ENCODE measurements at places on chromosomes 6 and 20.

GRCh38 chr6:110530671-110531070, 54.3 kb upstream of the SLC22A16 start:
- DNase-seq: no peak

DNA sequence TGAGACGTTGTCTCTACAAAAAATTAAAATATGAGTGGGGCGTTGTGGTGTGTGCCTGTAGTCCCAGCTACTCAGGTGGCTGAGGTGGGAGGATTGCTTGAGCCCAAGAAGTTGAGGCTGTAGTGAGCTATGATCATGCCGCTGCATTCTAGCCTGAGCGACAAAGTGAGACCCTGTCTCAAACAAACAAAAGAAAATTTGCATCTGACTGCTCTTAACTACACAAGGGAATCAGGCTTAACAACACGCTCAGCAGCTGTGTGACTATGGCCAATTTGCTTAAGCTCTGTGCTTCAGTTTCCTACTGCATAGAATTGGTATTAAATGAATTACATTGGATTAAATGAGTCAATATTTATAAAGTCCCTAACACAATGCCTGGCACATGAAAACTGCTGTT, 24.3 kb upstream of the MRPS10 start:
- no peak for DNase-seq

DNA sequence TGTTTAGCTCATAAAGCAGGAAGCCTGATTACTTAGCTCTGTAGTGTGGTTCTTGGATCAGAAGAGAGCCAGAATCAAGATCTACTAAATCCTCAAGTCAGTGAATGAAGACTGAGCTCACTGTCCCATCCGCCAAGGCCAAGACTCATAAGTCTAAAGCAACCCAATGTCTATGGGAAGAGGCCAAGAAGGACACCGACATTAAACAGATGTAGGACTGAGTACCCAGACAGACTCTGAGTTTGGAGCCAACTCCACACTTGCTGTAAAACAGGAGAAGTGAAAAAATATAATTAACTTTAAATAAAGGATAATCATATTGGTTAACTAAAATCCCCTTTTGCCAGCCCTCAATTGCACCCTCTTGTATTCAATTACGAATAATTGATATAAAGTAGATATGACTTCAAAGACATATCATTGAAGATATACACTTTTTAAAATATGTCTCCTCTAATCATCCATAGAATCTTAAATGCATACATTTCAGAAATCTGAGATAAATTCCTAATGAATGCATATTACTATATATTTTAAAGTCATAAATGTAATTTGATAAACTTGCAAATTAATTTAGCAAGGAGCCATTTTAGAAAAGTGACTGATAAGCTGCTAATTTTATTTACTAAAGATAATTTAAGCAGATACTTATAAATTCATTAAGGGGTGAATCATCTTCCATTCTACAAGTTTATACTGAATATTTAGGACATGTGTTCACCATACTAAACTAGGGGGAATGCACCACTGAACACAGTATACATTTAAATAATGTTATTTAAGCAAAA, 617.0 kb upstream of the ARID1B start:
- no peak for DNase-seq

GRCh38 chr6:9623228-9623832, 791.5 kb downstream of the TFAP2A start:
- DNase-seq: no peak

GRCh38 chr6:122676146-122676545, 65.9 kb downstream of the PKIB start:
- no peak for DNase-seq

DNA sequence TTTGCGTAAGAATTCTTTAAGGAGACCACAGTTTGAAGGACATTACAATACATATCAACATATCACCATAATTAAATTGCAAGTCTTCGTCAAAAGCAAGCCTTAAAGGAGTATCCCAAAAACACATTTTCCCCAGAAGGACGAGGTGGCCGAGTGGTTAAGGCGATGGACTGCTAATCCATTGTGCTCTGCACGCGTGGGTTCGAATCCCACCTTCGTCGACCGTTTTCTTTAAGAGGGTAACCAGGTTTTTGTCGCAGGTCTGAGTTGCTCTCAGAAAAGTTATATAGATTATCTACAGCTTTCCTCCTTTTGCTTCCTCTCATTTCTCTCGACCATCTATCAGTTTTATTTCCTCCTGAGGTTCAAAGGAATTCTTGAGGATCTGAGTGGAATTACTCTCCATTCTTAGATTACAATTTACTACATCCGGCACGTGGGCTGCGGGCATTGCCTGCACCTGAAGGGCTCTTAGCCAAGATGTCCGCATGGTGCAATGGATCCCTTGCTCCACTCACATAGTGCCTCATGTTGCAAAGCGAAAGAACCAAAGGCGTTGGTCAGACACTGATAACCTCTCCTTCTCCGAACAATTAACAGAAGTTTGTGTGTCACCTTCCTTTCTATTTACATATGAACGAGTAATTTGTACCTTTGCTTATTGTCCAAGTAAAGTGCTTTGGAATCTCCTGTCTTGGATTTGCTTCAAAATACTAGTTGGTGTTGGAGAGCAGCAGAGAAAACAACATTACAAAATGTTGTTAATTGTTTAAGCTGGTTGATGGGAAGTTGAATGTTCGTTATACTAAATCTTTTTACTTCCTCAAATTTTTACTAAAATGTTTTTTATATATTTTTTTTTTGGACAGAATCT, 14.0 kb downstream of the POM121L2 start:
- DNase-seq: no peak

GRCh38 chr6:115838763-115839401, 221.8 kb downstream of the FRK start:
- no peak for DNase-seq

DNA sequence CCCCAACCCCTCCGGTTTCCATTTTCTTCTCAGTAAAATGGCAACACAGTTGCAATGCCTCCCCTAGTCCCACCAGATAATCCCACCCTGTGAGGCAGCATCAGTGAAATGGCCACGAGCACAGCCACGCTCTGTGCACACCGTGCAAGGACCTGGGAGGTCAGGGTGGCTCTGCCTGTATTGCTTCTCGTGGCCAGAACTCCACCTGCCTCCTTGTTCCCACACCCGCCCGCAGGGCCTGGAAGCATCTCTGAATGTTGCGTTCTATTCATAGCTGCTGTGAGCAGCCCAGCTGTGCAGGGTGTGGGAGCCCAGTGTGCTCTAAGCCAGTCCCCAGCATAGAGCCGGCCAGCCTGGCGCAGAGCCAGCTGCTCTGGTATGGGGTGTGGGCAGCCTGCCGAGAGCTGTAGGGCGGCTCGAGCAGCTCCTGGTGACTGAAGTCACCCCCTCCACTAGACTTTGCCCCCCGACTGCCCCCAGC, 161.1 kb downstream of the DLL1 start:
- DNase-seq: no peak

DNA sequence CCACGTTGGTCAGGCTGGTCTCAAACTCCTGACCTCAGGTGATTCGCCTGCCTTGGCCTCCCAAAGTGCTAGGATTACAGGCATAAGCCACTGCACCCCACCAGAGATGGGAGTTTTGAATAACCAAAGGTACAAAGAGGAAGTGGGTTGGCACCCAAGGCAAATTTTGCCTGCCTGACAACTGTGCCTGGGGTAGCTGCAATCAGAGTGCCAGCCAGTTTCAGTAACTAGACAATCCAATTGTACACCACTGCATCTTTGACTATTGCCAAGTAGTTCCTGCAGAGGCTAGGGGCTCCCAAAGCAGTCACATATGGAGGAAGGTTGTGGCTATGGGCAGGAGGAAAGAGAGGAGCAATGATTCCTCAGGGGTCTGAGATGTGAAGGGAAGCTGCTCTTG, 16.6 kb downstream of the ZC3H12D start:
- DNase-seq: no peak

GRCh38 chr6:160735523-160735922, 33.5 kb downstream of the PLG start:
- DNase-seq: no peak

Data from cortex of kidney (tissue), 1 donor.